ENCODE measurements at places on chromosomes 7 and 10.

DNA sequence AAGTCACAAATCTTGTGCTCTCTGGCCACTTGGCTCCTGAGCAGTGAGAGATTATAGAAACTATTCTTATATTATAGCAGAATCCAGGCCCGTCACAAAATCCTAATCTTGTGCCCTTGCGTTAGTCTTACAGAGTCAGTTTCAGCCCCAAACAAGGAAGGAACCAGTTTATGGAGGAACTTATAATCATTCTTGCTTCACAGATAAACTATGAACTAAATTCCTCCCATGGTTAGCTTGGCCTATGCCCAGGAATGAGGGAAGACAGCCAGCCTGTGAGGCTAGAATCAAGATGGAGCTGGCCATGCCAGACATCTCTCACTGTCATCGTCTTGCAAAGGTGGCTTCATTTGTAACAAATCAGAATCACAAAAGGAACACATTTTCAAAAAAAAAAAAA, 199.7 kb upstream of the PITRM1 start:
- DNase-seq, result peak; percentile 31

GRCh38 chr10:37784678-37785077, 72.7 kb downstream of the ZNF248 start:
- no peak for DNase-seq

DNA sequence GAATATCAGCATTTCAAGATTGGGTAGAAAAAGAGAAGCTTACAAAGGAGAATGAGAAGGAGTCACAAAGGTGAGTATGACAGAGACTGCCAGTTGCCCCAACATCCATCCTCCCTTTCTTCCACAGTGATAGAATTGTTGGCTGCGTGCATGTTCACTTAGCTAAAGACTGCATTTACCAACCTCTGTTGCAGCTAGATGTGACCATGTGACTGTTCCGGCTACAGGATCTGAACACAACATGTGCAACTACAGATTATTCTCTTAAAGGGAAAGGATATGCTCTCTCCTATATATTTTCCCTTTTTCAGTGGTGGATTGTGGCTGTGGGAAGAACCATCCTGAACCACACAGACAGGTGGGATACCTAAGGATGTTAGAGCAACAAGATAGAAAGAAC, 60.5 kb upstream of the ZNRF2 start:
- DNase-seq, result no peak

DNA sequence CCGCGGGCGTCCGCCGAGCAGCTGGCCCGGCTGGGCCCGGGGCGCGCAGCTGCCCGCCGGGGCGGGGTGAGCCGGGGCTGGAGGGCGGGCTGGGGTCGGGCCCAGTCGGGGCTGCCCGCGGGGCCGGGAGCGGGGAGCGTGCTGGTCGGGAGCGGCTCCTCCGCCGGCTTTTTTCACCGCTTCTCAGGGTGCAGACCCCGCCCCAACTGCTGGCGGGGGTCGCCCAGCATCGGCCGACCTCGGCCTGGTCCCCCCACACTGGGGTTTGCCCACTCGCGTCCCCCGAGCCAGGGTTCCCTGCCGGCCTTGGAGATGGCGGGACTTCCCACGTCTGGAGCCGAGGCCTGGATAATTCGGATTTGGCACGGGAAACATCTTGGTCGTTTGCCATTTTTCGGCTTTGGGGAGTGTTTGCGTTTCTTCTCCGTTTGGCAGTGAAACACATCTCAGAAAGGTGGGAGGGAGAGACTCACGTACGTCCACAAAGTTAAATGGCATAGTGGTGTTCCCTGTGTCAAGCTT, 432 bp downstream of the TMEM248 start:
- peak; percentile 38 for DNase-seq

GRCh38 chr10:115023715-115024114, 69.5 kb upstream of the ATRNL1 start:
- no peak for DNase-seq

DNA sequence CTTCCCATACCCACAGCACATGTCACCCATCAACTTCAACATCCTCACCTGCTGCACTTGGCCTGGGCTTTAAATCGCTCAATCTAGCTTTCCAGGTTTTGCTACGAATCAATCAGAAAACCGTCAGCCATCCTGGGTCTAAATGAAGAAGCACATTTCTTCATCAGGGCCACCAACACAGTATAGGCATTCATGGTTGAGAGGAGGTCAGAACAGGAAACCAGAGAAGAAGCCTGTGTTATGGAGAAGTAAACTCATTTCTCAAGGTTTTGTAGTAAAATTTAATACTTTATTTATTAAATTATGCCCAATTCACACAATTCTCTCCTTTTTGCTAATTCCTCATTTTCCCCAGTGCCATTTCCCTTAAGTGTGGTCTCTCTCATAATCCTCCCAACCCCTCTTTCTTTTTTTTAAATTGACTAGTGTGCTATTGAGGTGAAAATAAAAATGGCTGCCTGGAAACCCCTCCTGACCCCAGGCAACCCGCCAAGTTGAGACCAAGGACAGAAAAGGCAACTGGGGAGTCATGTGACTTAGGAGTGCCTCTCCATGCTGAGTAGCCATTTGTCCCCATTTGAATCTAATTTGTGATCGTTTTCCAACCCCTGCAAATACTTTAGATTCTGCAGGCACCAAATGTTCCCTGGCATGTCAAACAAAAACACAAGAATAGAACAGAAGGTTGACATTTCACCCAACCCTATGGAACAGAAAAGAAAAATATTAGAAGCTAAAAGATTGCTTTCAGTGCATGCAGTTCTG, 181.1 kb upstream of the NAMPT start:
- no peak for DNase-seq

DNA sequence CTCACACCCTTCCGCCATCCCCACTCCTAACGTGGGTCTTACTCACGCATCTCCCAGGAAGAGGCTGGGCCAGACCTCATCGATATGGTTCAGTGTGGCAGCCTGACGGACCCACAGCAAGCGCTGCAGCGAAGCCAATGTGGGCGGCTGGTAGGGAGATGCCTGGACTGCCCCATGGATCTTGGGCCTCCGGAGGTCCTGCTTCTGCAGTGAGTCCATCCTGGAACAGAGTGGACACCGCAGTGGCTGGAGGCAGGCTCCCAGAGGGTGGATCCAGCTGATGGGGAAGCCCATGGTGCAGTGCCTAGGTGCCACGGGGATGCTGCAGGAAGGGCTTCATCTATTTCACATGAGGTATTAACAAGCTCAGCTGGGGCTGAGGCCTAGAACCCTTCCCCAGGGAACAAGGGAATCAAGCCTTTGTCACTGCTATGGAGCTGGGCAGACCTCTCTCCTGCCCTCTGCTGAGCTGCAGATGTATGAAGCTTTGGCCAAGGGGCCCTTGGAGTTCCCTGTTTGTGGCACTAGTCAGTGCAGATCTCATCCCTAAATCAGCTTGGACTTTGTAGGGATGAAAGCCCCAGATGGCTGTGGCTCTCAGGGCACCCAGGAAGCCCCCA, 13.7 kb upstream of the SAMD8 start:
- DNase-seq, result no peak

DNA sequence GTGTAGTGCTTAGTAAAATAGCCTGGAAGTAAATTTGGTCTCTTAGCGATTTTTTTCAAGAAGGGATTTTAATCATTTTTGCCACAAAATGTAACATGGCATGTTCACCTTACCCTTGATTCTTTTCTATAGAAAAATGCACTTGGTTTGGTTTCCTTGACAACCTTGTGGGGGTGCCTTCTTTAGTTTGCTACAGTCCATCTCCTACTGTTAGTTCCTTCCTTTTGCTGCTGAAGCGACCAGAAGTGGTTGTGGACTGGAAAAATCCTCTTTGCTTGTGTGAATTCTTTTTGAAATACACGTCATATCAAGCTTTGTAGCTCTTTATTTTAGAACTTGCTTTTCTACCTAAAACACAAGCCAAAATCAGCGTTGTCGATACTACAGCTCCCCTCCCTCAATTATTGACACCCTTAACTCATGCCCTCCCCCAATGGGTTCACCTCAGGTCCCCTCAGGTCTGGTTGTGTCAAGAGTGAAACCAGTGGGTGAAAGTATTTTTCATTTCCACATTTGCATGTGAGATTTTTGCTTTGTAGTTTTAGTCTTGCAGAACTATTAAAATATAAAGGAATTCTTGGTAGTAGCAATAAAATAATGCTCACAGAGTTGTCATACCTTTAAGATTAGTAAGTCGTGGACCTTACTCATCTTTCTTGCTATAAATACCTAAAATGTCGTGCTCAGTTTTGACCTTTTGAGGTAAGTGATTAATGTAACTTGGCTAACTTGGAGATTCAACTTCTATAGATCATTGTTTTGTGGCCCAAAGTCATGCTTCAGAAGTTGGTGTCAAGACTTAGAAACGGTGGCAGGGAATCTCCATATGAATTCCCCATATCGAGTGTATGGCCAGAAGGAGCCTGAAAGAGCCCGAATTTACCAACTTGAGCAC, 1.5 kb downstream of the ACTR3B start:
- no peak for DNase-seq

DNA sequence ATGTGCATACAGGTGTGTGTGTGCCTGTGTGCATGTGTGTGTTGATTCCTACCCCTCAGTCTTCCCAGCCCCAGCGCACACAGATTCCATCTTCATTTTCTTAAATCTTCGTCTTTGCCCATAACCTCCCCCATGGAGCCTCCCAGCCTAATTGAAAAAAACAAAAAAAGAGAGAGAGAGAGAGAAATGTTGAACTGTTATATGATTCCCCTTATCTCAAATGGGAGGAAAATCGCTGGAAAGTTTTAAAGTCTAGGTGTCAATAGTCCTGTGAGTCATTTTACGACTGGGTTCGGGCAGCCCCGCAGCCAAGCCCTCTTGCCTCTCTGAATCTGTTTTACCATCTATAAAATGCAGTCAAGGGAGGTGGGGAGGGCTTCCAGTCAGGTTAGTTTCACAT, 60.9 kb downstream of the SPOCK2 start:
- no peak for DNase-seq

DNA sequence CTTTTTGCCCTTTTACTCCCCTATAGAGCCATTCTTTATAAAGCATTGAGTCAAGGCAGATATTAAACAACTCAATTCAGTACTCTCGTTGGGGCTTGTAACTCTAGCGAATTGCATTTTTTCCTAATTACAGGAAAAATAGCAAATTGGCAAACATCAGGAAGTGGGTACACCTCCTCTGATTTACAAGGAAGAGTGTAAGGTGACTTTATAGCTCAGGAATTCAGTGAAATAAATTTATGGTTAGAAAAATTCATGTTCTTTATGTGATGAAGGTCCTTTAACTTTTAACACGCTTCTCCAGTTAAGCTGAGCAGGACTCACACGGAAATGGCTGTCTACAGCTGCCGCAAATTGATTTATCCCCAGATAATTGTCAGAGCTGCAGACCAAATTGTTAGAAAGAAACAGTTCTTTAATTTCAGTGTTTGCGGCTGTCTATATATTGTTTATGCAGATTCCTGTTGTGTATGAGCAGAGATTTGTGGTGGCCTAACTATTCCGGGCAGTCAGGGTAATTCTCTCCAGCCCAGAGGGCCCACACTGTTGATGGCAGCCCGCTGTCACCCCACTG, 151.1 kb upstream of the MKI67 start:
- DNase-seq, result no peak

- DNase-seq, result no peak
Observed at GRCh38 chr10:91778485-91778884, 19.7 kb upstream of the TNKS2 start.

DNA sequence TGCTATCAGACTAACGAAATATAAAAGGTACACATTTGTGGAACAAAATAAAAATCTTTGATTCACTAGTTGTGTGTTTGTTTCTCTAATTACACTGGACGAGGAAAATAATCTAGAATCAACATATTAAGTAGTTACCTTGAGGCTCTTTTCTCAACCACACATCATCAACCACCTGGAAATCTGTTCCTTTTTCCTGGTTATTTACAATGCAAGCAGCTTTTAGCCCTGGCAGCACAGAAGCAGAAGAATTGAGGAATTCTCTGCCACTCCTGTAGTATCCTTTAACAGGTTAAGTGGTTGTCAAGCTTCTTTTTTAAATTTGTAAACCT, 23.7 kb downstream of the NUP42 start:
- DNase-seq, result no peak

GRCh38 chr10:131655101-131655849, 245.5 kb upstream of the PPP2R2D start:
- no peak for DNase-seq

DNA sequence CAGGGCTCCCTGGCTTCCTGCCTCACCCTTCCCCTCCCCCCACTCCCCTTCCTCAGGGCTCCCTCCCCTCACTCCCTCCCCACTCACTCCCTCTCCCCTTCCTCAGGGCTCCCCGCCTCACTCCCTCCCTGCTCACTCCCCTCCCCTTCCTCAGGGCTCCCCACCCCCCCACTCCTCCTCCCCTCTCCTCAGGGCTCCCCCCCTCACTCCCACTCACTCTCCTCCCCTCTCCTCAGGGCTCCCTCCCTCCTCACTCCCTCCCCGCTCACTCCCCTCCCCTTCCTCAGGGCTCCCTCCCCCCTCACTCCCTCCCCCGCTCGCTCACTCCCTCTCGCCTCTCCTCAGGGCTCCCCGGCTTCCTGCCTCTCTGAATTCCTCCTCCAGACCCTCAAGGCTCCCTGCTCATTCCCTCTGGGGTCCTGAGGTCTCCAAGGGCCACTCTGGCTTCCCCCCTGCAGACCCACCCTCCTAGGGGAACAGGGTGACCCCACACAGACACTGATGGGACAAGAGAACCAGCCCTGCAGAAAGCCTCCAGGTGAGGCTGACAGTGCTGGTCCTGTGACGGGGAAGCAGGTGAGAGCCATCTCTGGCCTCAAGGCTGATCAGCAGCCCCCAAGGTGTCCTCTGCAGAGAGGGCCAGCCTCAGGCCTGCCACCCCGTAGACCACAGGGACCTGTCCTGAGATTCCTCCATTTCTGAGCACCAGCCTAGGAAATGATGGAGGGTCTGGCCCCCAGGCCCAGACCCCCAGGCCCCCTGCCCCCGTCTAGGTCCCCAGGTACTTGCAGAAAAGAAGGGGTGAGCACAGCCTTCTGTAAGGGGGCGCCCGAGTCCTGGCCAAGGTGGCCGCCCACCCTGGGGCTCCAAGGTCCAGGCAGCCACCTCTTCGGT, 47.2 kb downstream of the PWWP2B start:
- DNase-seq, result no peak

DNA sequence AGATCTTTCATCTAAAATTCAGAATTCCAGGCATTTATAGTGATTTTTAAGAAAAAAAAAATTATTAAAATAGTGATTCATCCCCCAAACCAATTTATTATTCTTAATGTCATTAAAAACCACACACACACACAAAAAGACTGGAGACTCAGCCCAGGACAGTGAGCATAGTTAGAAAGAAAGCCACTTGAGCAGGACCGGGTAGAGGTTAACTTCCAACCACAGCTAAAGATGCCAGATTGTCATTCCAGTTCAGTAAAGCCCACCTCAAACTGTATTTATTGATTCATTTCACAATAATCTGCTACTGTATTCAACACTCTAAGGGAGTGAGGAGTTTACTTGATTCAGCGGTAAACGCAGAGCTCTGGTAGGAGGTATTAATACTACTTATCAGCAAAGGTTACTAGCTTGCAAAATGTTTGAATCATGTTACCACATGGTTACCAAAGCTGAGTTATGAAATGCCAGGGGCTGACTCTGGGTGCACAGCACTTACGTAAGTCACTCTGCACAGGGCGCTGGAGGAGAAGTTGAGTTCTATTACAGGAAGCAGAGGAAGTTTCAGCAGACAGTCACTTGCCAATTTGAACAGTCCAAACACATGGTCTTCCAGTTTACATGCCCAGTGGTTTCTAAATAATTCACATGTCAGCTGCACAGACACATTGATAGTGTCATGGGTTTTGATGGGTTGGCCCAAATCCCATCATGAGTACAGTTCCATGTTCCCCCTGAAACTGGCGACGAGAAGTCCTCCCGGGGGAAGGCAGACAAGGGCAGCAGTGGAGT, 64.6 kb downstream of the KLF6 start:
- DNase-seq, result no peak

GRCh38 chr10:132390170-132390920, 6.7 kb upstream of the PWWP2B start:
- no peak for DNase-seq

- no peak for DNase-seq
Observed at GRCh38 chr10:101961591-101962498, 94.1 kb downstream of the ARMH3 start.
